Neural progenitor cell (in vitro differentiated cells): ENCODE measurements at places on chromosomes 4 and X. TPM values are rescaled to one million over a fixed set of nuclear protein-coding genes. Genes with fewer than 3 reads are reported as not detected.
A peak's percentile ranks its signal among the peaks of the same experiment; 100 is the strongest.

The TMEM271 gene
- total RNA-seq: not detected in 2 replicates

The SPP1 gene
- total RNA-seq: 0.54 and 1.1 TPM in 2 replicates

The CXCL6 gene
- 0.71 and 1.5 TPM in 2 replicates for total RNA-seq

The AGTR2 gene
- not detected in 2 replicates for total RNA-seq

The PTCHD1 gene
- total RNA-seq: 0.03 and 0.07 TPM in 2 replicates

The L1CAM gene
- 0.49 and 1.7 TPM in 2 replicates for total RNA-seq

The MCUB gene
- total RNA-seq: 30.5 and 44.9 TPM in 2 replicates

The TEX13C gene
- not detected in 2 replicates for total RNA-seq

The RTL9 gene
- 0.22 and 0.49 TPM in 2 replicates for total RNA-seq

The YY2 gene
- total RNA-seq: 0.22 and 0.56 TPM in 2 replicates

The ALAS2 gene
- 0.31 TPM in 1 of 2 replicates, not detected in the other for total RNA-seq

- DNase-seq: no peak
These were observed 28.9 kb upstream of the LCORL start for GRCh38 chr4:18050448-18050847.

DNA sequence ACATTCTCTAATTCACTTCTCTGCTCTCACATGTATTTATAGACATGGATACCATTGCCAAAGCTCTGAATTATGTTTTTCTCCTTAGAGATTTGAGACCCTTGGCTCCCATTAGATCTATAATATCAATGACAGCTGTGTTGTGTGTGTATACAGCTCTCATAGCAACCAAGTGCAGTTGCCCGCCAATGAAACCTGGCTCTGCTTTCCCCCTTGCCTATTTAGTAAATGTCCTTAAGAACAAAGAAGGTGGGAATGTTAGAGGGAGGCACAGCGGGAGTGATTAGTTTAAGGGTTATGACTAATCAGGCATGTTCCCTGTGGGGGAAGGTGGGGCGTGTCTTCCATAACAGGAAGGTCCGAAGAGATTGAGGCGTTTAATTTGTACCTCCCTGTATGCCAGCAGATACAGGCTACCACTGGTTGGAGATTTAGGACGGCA, 100.5 kb upstream of the TBC1D9 start:
- DNase-seq: peak; percentile 50

GRCh38 chr4:4327652-4328121, 37.6 kb downstream of the ZBTB49 start:
- DNase-seq: peak; percentile 74

DNA sequence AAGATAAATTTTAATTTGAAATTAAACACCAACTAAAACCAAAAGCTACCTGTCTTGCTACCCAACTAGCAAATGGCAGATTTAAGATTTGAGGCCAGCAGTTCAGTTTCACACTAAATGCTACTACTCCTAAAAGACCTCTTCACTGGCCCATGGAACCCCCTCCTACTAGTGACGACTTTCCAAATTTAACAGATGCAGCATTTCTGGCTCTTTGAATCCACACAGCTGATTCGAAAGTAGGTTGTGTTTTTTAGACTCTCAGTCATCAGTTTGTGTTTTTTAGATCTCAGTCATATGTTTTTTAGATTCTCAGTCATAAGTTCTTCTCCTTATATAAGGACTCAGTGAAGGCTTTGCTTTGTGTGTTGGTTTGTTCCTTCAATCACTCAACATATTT, 11.1 kb upstream of the CC2D2A start:
- no peak for DNase-seq

DNA sequence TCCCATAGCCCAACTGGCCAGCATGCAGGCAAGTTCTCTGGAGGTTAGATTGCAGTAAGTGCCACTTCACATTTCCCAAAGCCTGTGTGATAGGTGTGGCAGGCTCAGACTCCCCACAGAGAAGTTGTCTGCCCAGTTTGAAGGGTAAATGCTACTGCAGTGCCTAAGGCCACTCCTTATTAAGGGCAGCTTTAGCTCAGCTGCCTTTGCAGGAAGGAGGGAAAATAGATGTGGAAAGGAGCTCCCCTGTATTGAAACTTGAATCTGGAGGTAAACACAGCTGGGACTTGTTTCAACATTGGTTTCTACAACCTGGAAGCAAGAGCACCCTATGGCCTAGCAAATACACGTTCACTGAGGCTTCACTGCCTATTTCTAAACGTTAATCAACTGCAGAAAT, 22.4 kb downstream of the NEXMIF start:
- no peak for DNase-seq

DNA sequence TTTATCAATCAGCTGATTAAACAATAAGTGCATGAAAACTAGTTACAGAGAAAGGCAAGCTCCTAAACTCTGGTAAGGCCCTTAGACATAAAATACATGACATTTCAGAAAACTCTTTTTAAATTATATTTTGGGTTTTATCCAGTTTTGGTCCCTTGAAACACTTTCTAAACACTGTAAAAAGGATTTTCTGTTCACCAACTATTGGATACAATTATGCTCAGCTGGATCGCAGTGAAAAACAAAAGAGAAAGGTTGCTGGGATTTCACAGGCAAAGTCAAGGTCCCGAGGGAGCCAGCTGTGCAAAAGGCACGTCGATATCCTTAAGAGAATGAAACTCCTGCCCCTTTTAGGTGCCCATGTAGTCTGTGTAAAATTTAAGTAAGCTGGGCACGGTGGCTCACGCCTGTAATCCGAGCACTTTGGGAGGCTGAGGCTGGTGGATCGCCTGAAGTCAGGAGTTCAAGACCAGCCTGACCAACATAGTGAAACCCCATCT, 1018.4 kb upstream of the INTU start:
- no peak for DNase-seq

- DNase-seq: no peak
These were observed 174.5 kb downstream of the AASDH start for GRCh38 chr4:56212774-56213173.

DNA sequence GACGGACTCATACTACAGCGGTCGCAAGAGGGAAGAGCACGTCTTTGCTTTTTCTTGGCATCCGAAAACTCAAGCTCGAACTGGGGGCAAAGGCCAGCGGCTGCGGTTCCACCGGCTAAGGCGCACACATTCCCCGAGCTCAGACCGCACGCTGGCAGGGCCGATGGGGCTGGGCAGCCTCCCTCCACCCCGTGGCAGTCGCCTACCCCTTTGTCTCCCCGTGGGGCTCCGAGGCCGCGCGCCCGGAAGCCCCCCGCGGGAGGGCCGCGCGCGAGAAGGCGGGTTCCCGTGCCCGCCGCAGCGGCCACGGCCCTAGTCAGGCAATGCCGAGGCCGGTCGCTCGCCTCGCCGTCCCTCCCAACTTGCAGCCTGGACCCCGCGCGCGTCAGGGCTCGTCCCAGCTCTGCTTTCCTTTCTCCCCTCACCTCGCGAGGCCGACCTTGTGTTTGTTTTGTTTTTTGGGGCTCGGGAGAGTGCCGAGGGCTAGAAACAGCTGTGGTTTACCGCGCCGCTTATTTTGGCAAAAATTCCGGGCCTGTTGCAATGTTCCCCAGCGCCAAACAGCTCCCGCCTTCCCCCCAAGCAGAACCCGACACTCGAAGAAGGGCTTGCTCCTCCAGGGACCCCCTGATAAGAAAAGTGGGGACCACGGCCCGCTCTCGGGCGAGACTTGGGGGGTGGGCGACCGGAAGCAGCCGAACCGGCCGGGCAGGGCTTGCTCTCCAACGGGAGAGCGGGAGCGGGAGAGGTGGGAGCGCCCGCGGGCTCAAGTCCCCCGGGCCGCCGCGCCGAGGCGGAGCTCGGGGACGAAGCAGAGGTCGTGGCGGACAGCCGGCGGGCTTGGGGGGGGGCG, 561 bp upstream of the N4BP2 start:
- peak; percentile 82 for DNase-seq

- peak; percentile 16 for DNase-seq
These were observed 54.3 kb downstream of the LRBA start for GRCh38 chr4:150960818-150961217.

DNA sequence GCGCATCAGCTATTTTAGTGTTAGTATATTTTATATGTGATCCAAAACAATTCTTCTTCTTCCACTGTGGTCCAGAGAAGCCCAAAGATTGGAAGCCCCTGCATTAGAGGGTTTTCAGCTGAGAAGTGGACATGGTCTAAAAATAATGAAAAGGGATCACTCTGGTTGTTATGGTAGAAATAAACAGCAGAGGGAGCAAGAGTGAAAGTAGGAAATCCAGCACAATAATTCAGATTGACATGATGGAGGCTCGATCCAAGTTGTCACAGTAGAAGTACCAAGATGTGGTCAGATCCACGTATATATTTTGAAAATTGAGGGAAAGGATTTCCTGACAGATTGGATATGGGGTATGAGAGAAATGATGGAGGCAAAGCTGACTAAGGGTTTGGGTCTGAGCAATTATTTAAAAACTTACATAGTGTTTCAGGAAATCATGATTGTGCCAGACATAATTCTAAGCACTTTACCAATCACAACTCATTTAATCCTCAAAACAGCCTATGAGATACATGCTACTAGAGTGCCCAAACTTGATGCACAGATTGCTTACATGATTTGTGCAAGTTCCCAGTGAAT, 17.0 kb upstream of the TMEM144 start:
- peak; percentile 39 for DNase-seq

DNA sequence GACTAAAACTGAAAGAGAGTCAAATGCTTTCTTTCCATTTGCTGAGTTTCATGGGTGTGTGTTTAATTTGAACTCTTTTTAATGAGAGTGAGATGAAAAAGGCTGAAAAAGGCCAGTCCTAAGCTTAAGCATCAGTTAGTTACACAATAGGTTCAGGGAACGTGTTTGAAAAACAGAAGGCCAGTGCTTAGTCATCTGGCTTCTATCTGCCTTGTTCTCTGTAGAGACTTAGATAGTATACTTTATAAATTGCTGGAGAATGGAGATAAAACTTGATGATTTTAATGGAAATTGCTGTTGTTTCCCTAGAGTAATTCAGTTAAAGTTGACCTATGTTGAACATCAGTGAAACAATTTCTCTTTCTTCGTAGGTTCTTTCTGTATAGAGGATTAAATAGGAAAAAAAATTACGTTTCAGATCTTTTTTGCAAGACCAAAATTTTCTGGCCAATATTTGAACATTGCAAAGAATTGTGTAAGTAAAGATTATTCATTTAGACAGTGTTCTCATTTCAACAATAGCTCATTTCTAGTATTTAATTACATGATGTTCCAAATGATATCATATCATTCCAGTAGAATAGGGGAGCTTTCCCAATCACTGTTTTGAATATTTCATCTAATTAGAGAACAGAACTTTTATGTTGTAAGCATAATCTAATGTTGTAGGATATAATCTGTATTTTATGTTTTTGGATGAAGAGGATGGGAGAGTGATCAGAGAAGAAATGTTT, 1088.8 kb downstream of the ADGRL3 start:
- peak; percentile 42 for DNase-seq

DNA sequence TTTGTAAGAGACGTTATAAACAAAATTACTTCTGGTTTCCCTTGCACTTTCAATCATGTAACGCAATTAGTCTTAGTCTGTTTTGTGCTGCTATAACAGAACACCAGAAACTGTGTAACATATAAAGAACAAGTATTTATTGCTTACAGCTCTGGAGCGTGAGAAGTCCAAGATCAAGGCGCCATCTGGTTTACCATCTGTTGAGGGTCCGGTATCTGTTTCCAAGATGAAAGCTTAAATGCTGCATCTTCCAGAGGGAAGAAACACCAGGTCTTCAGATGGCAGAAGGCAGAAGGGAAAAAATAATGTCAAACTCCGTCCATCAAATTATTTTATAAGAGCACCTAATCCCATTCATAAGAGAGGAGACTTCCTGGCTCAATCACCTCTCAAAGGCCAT, 474.1 kb downstream of the PDGFC start:
- DNase-seq: no peak

DNA sequence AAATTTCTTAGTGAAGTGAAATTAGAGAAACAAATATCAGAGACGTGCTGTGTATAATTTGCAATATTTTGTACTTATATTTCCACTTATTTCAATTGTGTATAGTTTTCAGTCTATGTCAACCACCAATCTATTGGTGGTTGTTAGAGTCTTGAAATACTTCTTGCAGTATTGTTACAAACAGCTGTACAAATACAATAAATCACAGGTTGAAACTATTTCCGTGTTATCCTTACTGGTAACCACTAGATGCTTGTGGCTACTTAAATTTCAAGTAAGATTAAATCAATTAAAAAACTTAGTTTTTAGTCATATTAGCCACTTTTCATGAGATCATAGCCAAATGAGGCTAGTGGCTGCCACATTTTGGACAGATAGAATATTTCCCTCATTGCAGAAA, 520.5 kb downstream of the GBA3 start:
- DNase-seq: no peak

DNA sequence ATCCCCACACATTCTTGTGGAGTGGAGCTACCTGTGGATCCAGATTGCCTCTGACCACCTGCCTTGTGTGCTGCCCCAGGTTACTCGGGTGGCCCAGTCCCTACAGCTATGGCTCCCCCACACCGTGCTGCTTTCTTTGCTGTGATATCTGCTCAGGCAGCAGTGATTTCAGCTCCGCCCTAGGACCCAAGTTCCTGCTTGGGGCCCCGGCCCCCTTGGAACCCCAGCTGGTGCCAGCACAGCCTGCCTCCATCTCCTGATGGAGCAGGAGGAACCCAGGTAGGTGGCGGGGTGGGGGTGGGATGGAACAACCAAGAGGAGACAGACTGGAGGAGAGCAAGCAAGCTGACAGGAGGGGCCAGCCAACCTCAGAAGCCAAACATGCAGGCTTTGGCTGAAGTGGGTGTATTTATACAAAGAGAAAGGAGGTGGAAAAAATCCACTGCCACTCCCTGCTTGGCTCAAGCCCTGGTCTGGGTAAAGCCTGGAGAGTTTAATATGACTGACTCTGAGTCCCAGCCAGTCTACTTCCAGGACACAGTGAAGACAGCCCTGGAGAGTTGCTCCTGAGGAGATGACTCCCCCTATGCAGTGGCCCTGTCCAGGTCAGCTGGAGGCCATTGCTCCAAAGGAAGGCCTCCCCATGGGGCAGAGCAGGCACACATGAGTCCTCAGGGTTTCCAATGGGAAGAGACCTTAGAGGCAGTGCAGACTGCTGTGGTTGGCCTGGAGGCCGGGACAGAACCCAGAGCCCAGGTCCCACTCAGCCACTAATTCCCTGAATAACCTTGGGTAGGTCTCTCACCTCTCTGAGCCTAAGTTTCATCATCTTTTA, 197.1 kb upstream of the MAMLD1 start:
- DNase-seq: no peak
